ENCODE measurements at places on chromosomes 16 and 17. TPM values are rescaled to one million over a fixed set of nuclear protein-coding genes. Genes with fewer than 3 reads are reported as not detected.
A peak's percentile ranks its signal among the peaks of the same experiment; 100 is the strongest.

DNA sequence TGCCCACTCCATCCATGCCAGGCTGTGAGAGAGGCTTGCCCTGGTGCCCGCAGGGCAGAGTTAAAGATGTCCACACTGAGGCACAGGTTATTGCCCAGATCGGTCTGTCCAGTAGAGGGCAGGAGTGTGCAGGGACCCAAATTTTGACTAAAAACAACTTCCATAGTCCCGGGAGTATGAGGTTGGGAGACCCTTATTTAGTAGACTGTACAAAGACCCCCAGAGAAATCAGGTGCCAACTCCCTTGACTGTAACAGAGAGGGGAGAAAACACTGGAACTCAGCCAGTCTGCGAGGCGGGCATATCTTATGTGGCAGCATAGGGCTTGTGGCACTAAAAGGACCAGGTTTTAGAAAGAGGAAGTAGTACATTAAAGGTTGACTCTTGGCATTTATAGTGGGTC lies 43.4 kb downstream of the HNF1B start:
- DNase-seq: peak; percentile 70

- DNase-seq: no peak
Measured at GRCh38 chr16:2086812-2087747, 39.3 kb downstream of the TSC2 start.

GRCh38 chr17:48335858-48336500 lies 94.0 kb downstream of the SKAP1 start:
- no peak for DNase-seq

DNA sequence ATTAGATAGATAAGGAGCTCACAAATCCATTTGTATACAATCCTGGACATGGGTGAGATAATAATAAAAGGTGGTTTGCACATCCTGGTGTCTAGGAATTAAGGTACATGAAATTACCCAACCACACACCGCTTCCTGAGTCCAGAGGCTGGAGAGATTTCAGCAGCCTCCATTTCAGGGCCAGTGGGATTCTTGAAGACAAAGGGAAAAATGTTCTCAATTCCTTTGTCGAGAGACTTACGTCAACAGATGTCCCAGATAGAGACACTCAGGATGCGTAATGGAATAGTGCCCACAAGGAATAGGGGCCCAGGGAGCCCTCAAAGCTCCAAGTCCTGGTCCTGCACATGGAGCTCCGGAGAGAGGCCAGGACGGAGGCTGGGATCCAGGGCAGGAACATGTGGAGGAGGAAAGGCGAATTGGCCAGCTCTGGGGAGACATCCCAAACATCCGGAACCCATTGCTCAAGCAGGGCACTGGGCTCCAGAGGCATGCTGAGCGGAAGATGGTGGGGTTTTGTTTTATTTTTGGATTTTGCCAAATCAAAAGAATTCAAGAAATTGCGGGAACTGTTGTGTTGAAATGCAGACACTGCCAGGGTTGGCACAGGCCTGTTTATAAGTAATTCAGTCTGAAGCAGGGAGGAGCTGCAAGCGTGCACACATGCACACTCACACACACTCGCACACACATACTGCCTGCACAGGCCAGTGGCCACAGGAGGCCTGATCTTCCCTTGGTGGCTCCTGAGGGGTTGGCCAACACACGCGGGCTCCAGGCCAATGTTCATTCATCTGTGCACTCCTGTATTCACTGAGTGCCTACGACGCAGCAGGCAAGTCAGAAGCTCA lies 97.2 kb downstream of the NOG start:
- no peak for DNase-seq

Gene CDRT15
- not detected for total RNA-seq

GRCh38 chr17:37737971-37738370 lies 6.9 kb downstream of the HNF1B start:
- DNase-seq: no peak

GRCh38 chr16:27671410-27671809 lies 121.5 kb downstream of the KATNIP start:
- no peak for DNase-seq

Gene ASPA
- 0.29 TPM for total RNA-seq

Gene ZNF597
- total RNA-seq: 1.1 TPM

Gene TNFRSF17
- total RNA-seq: not detected

GRCh38 chr17:68777856-68778694 lies 176.9 kb upstream of the FAM20A start:
- DNase-seq: no peak

Gene INO80E
- 62.0 TPM for total RNA-seq

Gene ACSM3
- 29.6 TPM for total RNA-seq

DNA sequence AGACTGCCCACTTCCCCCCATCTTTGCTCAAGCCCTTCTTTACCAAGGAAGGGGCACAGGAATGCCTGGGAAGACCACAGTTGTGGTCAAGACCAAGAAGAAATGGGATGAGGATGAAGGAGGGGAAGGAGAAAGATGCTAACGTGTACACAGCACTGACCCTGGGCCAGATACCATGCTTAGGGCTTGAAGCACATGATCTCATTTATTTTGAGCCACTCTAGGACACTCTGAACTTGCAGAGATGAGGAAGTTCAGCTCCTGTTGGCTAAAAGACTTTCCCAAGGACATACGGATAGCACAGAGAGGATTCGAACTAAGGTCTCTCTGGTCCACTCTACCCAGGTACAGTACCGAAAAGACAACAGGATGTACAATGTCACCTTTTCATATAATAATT lies 42.6 kb downstream of the PIK3R5 start:
- no peak for DNase-seq

Gene KRT28
- not detected for total RNA-seq

Gene TEKT5
- 0.15 TPM for total RNA-seq

Gene CCL14
- not detected for total RNA-seq

GRCh38 chr16:66444049-66444481 lies 17.0 kb downstream of the BEAN1 start:
- DNase-seq: no peak

DNA sequence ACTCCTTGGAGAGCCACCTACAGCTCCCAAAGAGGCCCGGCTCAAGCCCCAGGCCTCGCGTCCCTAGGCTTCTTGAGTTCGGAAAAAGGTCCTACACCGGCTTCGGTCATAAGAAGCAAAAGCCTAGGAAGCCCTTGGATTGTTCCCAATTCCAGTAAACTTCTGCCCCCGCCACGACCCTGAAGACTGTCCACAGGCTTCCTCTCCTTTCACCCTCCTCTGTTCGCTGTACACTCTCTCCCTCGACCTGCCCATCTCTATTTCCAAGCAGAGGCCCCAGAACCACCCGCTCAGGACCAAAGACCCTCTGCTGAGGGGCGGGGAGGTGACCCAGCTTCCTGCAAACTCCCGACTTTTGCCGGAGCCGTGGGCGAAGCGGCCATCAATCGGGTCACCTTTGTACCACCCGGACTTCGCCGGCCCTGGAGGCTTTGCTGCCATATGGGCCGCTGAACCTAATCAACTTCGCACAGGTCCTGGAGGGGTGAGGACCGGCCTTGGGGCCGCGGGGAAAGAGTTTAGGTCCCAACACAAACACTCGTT lies 2.7 kb downstream of the HOXB2 start:
- DNase-seq: peak; percentile 38

Gene PKMYT1
- total RNA-seq: 128 TPM

DNA sequence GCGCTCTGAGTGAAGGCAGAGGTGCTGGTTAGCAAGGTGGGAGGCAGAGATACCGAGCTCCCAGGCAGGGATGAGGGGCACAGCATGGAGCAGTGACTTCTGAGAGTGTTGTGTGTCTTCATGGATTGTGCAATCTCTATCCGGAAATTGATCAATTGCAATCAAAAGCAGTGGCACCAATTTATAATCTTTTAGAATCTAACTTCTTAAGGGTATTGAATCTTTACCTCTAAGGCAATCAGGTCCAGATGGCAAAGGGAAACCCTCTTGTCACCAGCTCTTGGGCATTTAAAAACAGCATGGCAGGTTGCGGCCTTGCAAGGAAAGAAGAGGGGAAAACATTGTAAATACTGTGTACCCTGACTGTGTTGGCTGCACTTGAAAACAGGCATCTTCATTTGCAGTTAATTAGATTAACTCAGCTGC lies 58.0 kb upstream of the MRTFB start:
- no peak for DNase-seq

DNA sequence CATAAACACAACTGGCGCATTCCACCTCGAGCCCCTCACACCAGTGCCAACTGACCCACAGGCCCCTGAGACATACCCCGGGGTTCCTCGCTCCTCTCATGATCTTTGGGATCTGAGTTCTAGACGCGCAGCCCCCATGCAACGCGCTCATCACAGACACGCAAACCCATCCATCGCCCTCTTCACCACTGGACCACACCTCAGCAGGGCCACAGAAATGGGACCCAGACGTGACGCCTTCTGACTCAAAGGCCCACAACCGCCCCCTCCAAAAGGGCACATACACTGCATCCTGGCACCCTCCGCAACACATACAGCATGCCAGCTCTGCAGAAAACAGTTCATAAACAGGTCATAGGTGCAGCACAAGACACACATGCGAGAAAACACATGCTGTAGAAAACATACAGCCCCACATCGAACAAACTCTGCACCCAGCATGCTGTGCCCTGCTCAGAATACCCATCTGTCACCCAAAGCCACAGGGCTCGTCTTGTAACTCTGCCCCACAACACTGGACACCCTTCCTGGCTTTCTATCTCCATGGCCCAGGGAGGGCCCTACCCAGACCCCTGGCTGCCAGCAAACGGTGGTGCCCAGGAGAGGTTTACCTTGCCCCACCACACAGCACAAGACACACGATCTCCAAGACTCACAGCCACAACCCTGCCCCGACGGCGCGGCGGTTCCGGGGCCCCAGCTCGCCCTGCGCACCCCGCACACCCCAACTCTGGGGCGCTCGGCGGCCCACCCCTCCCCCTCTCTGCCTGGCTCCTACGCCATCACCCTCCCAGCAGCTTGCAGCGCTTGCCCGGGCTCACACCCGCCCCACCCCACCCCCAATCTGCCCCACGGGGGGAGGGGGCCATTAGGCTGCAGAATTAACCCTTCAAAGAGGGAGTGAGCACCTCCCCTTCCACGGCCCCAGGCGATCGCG lies 887 bp downstream of the ZBTB4 start:
- peak; percentile 67 for DNase-seq

- DNase-seq: no peak
Measured at GRCh38 chr17:29747660-29748059, 124.9 kb upstream of the CORO6 start.

- DNase-seq: no peak
Measured at GRCh38 chr16:14196011-14196410, 124.9 kb downstream of the MRTFB start.

GRCh38 chr17:4453812-4454591 lies 20.3 kb downstream of the SPNS3 start:
- no peak for DNase-seq

Gene CIBAR2
- not detected for total RNA-seq

DNA sequence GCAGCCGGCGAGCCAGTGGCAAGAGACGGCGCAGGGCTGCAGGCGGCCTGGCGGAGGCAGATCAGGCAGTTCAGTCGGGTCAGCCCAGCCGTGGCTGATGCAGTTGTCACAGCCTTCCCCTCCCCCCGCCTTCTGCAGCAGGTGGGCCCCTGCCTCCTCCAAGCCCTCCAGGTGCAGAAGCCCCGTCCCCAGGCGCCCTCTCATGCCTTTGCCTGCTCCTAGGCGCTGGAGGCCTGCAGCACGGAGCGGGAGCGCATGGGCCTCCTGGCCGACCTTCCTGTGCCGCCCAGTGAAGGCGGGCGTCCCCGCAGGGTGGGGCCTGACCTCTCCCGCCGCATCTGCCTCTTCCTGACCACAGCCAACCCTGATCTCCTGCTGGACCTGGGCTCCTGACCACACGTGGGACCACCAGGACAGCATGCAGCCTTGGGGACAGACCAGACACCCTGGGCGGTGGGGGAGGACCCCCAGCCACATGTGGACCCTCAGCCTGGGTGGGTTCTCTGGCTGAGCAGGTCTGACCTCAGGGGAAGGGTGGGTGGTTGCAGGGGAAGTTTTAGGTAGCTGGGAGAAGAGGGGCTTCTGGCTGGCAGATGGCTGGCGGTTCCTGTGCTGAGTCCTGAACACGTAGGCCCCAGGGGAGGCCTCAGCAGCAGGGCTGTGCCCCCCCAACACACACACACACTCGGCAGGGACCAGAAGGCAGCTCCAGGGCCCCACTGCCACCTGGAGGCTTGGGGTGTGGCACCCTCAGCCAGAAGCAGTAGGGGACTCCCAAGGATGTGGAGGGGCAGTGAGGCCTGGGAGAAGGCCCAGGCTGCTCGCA lies 3.1 kb upstream of the MRPS34 start:
- DNase-seq: no peak

Gene C17orf75
- 25.3 TPM for total RNA-seq

Gene KCNH4
- total RNA-seq: 0.24 TPM

Gene CCDC200
- not detected for total RNA-seq

GRCh38 chr17:36705874-36706731 lies 104.7 kb downstream of the MRM1 start:
- DNase-seq: peak; percentile 70

DNA sequence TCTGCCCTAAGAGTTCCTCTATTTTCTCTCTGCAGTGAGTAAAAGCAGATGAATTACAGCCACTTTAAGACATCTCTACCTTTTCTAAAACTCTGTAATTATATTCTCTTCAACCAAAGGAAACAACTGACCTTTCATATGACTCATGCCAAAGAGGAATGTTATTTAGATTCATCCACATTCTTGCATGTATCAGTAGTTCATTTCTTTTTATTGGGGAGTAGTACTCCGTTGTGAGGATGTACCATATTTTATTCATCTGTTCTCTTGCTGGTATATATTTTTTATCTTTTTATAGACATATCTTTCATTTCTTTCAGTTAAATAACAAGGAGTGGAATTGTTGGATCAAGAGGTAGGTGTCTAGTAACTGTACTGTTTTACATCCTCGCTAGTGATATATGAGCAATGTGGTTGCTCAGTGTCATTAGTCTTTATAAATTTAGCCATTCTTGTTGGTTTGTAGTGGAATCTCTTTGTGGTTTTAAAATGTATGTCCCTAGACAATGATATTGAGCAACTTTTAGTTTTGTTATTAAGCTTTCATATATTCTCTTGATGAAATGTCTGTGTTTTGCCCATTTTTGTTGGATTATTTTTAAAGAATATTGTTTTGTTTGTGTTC lies 7.8 kb upstream of the MYH8 start:
- DNase-seq: no peak
